Lung microvascular endothelial cell (primary cell): ENCODE measurements at places on chromosomes 12 and 14.

GRCh38 chr12:44224399-44225148, 388.7 kb downstream of the TMEM117 start:
- no peak for DNase-seq

GRCh38 chr14:48703728-48704467, 882.3 kb downstream of the RPS29 start:
- DNase-seq, result no peak

GRCh38 chr12:57390174-57390573, 40.7 kb downstream of the R3HDM2 start:
- no peak for DNase-seq

GRCh38 chr12:83865431-83865830, 1047.2 kb downstream of the SLC6A15 start:
- DNase-seq, result no peak

- DNase-seq, result no peak
These were observed 221.1 kb downstream of the SLC38A4 start for GRCh38 chr12:46604684-46605083.

GRCh38 chr12:27651201-27651600, 45.0 kb upstream of the REP15 start:
- DNase-seq, result no peak
